ENCODE measurements at places on chromosomes 4 and X.

- peak; percentile 37 for DNase-seq
These were observed at the start of gene SLC25A43 for GRCh38 chrX:119398974-119399771. TSS of gene SLC25A43 (plus strand) at chrX:119399336. CDS start at chrX:119399404, 68 bp downstream.

DNA sequence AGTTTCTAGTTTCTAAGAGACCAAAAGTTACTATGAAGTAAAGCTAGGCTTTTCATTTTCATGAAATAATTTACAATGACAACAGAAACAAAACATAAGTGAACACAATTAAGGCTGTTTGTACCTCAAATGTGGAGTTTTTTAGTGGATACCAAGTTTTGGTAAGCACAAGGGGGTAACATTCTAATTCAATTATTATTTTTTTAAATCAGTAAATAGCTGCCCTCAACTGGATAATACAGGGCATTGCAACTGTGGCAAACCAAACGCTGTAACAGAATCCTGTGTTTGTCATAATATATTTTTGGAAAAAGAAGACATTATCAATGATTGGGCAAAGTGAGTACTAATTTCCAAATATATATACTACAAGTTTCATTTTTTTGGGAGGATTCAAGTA is 150.3 kb downstream of the FBXW7 start:
- no peak for DNase-seq

DNA sequence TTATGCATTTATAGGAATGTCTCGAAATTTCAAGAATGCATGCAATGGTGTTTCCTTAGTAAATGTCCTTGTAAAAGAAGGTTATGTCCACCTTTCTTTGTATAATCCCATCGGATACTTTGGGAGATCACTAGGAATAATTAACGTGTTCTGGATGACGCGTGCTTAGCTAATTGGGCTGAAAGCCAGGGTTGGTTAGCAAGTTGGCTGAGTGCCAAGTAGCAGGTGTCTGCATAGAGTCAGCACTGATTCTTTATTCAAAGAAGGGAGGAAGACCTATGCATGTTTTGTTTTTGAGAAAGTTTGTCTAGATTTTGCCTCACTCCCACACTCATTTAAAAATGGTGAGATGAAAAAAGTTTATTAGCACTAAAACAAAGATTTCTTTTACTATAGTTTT is 144.6 kb downstream of the SOX3 start:
- no peak for DNase-seq

- no peak for DNase-seq
These were observed 62.5 kb downstream of the TBCK start for GRCh38 chr4:106253364-106254129.

- no peak for DNase-seq
These were observed 215.0 kb upstream of the GIMD1 start for GRCh38 chr4:106583567-106583966.

DNA sequence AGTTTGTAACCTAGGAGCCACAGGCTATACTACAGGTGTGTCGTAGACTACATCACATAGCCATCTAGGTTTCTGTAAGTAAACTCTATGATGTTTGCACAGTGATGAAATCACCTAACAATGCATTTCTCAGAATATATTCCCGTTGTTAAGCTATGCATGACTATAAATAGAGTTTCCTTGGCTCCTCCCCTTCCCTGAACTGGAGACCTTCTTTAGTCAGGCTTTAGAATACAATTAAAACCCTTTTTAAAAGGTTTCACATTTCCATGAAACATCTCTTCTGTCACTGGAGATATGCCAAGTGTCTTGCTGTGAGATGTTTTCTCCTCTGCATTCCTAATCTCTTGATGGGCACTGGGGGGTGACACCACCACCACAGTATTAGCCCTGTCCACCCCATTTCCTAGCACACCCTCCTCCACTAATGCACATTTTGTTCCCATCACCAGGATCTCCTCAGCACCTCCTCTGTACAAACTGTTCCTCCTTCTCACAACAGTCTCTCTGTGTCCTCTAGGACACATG is 334.6 kb upstream of the CPEB2 start:
- DNase-seq = no peak

- no peak for DNase-seq
These were observed 2535.1 kb downstream of the ARAP2 start for GRCh38 chr4:33709247-33709646.

GRCh38 chr4:141851246-141851891 is 215.0 kb downstream of the IL15 start:
- no peak for DNase-seq

DNA sequence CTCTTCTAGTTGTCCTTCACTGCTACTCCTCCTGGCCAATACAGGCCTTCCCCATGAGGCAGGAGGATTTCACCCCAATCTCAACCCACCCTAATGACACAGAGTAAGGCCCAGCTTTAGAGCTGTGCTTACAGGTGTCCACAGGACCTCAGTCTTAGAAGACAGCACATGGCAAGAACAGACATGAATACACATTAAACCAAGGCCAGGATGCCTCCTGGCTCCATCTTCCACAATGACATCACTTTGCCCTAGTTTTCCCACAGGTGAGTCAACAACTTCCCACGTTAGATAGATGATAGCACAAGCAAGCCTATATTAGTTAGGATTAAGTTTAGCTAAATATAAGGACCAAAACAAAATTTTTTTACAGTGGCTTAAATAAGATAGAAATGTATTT is 63.8 kb upstream of the NOCT start:
- no peak for DNase-seq

DNA sequence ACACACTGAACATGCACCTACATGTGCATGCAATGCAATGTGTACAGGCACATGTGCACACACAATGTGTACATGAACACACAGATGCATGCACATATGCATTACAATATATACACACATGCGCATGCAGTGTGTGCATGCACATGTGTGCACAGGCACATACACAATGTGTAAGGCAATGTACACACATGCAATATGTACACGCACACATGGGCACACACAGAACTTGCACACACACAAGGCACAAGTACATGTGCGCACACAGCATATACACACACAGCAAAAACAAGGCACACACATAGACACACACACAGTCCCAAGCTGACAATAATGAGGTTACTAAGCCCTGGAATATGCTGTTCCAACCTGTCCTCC is 76.3 kb downstream of the EVC2 start:
- no peak for DNase-seq

DNA sequence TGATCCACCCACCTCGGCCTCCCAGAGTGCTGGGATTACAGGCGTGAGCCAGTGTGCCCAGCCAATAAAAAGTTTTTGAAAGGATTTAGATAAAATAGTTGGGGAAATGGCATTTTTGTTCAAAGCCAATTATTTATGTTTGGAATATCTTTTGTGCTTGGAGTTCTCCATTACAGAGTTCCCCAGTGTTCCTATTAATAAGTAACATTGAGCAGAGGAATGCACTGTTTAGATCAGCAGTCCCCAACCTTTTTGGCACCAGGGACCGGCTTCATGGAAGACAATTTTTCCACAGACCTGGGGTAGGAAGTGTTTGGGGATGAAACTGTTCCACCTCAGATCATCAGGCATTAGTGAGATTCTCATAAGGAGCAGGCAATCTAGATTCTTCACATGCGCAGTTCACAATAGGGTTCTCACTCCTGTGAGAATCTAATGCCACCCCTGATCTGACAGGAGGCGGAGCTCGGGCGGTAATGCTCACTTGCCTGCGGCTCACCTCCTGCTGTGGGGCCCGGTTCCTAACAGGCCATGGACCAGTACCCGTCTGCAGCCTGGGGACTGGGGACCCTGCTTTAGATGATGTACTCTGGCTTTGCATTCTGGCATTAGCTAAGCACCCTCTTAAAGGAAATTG is 8.3 kb downstream of the PKD2 start:
- no peak for DNase-seq

DNA sequence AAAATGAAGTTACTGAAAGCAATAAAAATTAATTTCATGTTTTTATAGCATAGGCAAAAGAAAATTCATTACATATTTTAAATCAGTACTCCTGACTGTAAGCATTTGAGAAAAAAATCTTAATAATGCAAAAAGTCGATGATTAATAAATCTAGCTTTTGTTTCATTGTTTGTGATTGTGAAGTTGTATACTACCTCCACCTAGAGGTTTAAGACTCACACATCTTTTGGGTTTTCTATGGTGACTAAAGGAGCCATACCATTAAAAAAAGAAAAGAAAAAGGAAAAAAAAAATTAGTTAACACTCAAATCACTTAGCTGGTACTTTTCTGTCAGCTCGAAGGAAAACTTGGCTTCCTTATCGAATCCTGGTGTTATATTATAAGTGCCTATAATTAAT is 2.0 kb downstream of the GABRA2 start:
- no peak for DNase-seq

DNA sequence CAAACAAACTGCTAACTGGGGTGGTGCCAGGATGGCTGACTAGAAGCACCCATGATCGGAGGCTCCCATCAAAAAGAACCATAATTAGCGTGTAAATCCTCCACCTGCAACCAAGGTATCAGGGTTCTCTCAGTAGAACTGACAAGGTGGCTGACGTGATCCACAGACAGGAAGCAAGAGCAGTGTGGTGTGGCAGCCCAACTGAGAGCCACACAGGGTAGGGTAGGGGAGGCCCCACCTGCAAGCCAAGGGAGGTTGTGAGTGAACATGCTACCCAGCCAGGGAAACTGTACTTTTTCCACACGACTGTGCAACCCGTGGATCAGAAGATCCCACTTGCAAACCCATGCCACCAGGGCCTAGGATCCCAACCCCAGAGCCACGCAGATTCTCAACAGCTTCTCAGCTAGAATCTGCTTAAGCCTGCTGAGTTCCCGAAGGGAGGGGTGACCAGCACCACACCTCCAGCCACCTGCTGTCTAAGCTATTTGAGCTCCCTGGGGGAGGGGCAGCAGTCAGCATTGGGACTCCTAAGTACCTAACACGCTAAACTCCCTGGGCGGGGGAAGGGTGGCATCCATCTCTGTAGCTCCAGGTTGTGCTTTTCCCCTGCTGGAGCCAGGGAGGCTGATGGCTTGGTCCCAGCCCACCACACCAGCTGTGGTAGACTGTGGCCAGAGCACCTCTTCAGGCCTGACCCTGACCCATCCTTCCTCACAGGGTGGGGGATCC is 425.1 kb downstream of the GPM6A start:
- no peak for DNase-seq

- peak; percentile 84 for DNase-seq
These were observed at the start of gene GABRE for GRCh38 chrX:151974336-151975227. TSS of gene GABRE (minus strand) at chrX:151974676. CDS start at chrX:151974625, 51 bp downstream.

- DNase-seq = peak; percentile 63
These were observed 126.9 kb upstream of the GIMD1 start for GRCh38 chr4:106495476-106495875.

- no peak for DNase-seq
These were observed 40.1 kb upstream of the KLHL8 start for GRCh38 chr4:87260477-87260876.

DNA sequence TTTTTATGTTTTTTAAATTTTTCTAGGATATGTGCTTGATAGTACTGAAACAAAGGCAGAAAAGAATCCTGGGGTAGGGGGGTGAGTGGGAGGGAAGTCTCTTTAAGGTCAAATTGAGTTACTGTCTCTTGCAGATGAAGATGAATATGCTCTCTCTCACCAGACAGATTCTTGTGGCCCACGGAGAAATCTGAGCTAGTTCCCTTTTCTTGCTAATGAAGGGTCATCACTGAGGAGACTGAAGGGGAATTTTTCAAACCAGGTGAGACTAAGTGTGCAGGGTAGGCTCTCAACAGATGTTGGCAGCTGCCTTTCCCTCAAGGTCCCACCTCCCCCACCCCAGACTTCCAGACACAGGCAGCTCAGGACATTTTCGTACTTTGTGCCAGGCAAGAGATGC is 21.5 kb downstream of the FAM9C start:
- DNase-seq = no peak

- no peak for DNase-seq
These were observed 37.0 kb downstream of the IRS4 start for GRCh38 chrX:108699368-108699767.

DNA sequence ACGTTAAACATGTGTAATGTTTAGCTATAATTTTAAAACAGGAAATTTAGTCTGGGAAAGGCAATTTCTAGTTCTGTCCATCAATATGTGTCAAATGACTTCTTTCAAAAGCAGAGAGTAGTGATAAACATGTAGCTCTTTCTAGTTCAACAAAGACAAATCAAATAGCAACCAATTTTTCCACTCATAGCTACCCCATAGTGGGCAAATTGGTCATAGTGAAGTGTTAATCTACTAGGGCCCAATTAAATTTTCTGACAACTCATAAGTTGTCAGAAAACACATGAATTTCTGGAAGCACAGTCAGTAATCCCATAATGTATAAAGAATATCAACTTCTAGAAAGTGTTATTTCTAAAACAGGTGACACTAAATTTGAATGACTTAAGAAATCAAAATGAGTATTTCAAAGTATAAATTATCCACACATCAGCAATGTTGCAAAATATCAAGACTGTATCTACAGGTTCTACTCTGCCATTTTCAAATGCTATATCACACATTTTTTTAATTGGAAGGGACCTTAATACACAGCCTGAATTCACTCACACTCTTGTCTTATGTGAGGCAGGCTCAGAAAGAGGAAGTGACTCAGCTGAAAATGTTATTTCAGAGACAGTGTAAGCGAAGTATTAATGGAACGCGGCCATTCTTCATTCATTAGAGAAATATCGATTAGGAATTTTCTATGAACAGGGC is 7.7 kb downstream of the OCIAD2 start:
- no peak for DNase-seq

- DNase-seq = no peak
These were observed 1520.7 kb downstream of the ARAP2 start for GRCh38 chr4:34723605-34724004.

DNA sequence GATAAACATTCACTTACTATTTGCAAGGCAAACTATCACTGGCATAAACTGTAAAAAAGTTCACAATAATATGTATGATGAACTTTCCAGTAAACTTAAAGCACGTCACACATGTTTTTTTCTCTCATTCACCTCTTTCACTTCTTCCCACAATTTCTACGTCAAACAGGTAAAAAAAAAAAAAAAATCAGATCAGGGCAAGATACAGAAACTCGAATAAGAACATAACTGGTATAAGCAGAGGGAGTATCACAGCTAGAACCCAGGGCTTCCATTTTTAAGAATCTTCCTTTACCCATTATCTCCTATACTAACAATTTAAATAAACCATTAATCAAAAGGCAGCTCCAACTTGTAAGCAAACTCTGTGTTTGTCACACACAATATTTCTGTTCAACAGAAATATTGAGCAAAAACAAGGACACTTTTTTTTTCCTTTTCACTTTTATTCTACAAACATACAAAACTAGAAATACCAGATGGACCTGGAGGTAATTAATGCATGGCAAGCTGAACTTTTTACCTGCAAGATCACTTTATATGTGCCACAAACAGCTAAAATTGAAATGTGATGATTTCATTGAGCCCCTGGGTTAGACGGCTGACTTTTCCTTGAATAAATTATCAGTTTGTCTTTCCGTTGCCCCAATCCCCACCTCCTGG is 47.5 kb upstream of the NSUN7 start:
- no peak for DNase-seq

All from right hindlimb (tissue), 1 donor.